ENCODE measurements at places on chromosomes 12 and 14.

GRCh38 chr14:89621009-89621421 lies 204.0 kb upstream of the FOXN3 start:
- DNase-seq = peak; percentile 78

DNA sequence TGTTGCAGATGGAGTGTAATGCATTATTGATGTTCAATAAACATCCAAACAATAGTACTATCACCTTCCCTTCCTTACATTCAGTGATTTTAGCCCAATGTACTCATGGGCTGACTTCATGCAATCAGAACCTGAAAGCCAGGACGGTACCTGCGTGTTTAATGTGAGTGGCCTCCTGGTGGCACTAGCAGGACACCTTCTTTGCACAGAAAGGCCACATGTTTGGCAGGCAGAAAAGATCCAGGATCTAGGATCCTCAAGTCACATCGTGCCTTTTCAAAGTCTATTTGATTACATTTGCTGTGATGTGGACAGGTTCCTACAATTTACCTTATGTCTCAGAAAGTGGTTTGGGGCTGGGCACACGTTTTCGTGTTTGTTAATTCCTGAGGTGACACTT lies 82.9 kb downstream of the NEDD1 start:
- no peak for DNase-seq

GRCh38 chr12:82627799-82628198 lies 58.9 kb upstream of the TMTC2 start:
- no peak for DNase-seq

- no peak for DNase-seq
Measured at GRCh38 chr14:59870277-59871165, at the start of gene RTN1. Gene RTN1 (minus strand): TSS chr14:59870776. CDS start chr14:59870630, 146 bp downstream.

- no peak for DNase-seq
Measured at GRCh38 chr14:87000081-87000480, 992.9 kb downstream of the GALC start.

- no peak for DNase-seq
Measured at GRCh38 chr12:111757361-111758119, 9.2 kb upstream of the ALDH2 start.

GRCh38 chr14:68687746-68688145 lies 105.1 kb downstream of the ZFP36L1 start:
- DNase-seq = no peak
